ENCODE measurements at places on chromosomes 5 and 9.

- DNase-seq: no peak
These were observed 400.7 kb downstream of the ADGRV1 start for GRCh38 chr5:90959262-90959661.

DNA sequence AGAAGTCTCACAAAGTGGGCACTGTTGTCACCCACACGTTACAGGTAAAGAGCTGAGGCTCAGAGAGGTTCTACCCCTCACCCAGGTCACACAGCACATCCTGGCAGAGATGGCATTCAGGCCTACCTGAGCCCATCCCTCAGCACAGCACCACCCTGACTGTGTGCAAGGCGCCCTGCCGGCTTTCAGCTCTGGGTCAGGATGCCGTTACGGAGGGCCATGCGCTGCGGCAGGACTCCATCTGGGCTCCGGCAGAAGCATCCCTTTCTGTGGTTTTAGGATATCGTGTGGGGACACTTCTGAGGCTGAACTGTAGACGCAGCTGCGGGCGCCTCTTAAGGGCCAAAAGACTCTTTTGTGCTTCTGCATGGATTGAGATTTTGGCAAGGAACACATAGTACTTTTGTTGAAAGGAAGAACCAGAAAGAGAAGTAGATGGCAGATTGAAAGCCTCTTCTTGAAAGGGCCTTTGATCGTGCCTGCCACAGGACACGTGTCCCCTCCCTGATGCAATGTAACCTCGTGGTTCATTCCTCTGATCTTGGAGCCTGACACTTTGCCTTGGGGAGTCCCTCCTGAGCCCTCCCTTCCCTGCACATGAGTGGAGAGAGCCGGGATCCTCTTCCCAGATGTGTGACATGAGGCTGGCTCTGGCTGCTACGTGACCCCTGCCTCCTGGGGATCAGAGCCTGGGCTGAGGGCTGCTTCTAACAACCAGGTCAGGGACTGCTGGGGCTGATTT is 31.3 kb downstream of the USP20 start:
- DNase-seq: no peak

- no peak for DNase-seq
These were observed 102.8 kb upstream of the GNA14 start for GRCh38 chr9:77750981-77751340.

GRCh38 chr9:110561826-110562225 is 17.7 kb downstream of the SVEP1 start:
- no peak for DNase-seq

- no peak for DNase-seq
These were observed 61.7 kb downstream of the PDE8B start for GRCh38 chr5:77272206-77272605.

GRCh38 chr5:56164376-56164775 is 68.8 kb downstream of the ANKRD55 start:
- peak; percentile 42 for DNase-seq

GRCh38 chr5:154406826-154407225 is 39.0 kb upstream of the SAP30L start:
- DNase-seq: no peak

DNA sequence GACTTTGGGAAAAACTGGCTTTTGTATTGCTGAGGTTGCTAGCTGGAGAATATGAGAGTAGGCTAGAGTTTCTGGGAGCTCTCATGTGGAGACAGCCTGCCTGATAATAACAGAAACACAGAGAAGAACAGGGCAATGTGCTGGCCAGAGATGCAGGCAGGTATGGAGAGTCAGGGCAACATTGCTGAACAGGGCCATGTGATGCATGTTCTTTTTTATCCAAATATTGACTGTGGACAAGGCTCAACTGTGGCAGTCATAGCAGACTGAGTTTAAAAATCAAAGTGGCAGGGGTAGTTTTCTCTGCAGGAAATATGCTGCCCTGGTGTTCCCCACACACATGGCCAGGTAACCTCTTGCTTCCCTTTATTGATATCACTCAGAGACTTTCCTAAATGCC is 381.1 kb downstream of the RASEF start:
- DNase-seq: no peak

- peak; percentile 52 for DNase-seq
These were observed 1.9 kb downstream of the SPRY4 start for GRCh38 chr5:142322747-142323479.

GRCh38 chr5:66144834-66145390 is 812 bp downstream of the SREK1 start:
- DNase-seq: no peak

DNA sequence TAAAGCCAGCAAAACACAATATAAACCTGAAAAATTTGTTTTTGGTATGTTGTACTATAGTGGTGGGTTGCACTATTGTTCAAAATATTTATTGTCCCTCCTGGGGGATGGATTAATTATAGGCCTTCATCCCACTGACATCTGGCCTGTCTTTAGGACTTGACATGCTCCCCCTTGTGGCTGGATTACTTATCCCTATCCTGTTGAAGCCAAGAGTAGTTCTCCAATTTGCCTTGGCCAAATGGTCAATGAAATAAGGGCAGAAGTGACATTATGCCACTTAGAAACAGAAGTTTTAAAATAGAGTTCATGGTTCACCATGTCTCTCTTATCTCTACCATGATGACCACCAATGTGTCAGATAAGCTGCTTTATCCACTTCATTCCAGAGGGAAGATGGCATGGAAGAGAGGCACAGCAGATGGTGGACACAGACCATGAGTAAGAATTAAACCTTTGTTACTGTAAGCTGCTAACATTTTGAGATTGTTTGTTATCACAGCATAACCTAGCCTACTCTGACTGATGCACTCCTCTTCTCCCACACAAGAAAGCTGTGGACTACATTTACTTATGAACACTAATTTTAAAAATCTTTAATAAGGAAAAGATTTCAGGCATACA is 29.2 kb upstream of the ARHGEF28 start:
- DNase-seq: no peak

DNA sequence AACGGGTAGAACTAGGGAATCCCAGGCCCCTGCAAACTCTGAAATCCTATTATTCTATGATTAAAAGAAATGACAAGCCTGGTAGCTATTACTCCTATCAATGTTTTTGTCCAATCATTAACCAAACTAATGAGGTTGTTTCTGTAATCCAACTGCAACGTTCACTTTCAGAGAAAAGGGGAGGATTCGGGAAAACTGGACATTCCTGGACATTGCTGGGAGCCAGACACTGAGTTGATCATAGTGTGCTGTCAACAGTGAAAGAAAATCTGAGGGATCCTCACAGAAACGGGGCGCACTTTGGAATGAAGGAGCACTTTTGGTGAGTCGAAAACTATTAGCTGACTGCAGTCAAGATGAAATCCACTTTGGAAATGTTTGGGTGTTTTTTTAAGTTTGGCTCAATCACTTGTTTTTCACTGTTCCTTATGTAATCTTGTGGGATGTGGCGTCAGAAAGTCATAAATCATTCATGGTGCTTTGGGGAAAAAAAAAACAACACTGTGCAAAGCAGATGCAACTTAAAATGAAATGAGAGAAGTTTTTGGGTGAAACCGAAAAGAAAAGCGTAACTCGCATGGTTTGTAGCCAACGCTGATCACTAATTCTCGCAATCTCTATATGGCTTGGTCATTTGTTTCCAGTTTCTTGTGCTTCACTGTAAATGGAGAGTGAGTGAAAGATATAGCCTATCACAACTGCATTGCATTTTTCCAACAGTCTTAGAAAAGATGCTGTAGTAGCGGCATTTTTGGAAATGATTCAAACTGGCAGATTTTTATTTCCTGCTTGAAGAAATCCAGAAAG is 51.2 kb upstream of the ADRA1B start:
- no peak for DNase-seq

GRCh38 chr5:158463938-158464337 is 605.0 kb upstream of the CLINT1 start:
- DNase-seq: no peak
